Stimulated activated CD4-positive, alpha-beta T cell treated with anti-CD3 and anti-CD28 coated beads, Interleukin-4, amount 100 ng/mL, for 48 hours (primary cell): ENCODE measurements at places on chromosomes 16 and 17.

- no peak for DNase-seq
Measured at GRCh38 chr17:71966459-71967313, 154.1 kb upstream of the SOX9 start.

DNA sequence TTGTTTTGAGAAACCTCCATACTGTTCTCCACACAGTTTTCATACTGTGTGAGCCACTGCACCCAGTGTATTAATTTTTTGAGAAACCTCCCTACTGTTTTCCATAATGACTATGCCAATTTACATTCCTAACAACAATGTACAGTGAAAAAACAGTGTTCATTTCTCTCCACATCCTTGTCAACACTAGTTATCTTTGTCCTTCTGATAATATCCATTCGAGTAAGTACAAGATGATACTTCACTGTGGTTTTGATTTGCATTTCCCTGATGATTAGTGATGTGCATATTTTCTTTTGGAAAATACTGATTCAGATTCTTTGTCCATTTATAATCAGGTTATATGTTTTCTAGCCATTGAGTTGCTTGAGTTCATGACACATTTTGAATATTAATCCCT lies 462.0 kb downstream of the CDH11 start:
- no peak for DNase-seq

DNA sequence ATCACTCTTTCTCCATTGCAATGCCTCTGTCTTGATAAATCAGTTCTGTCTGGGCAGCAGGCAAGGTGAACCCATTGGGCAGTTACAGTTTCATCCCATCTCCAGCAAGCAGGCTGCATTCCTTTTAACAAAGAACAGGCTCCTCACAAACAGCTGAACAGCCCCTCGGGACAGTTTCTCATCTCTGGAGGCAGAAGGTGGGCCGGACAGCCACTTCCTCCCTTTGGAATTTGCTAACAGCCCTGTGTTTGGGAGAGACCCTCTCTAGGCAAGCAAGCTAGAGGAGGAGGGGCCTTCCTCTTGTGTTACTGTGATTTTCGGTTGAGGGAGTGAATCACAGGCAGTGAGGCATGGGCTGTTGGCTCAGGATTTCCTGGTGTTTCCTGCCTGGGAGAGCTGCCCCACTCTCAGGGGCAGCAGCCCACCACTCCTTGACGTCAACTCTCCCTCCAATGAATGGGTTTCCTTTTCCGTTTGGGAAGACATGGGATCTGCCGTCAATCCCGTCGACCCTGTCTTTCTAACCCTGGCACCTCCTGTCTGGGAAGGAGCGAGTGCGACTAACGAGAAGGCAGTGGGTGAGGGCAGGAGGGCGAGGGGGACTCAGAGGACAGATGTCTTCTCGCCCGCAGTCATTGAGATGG lies 3.7 kb upstream of the PGS1 start:
- DNase-seq = no peak

DNA sequence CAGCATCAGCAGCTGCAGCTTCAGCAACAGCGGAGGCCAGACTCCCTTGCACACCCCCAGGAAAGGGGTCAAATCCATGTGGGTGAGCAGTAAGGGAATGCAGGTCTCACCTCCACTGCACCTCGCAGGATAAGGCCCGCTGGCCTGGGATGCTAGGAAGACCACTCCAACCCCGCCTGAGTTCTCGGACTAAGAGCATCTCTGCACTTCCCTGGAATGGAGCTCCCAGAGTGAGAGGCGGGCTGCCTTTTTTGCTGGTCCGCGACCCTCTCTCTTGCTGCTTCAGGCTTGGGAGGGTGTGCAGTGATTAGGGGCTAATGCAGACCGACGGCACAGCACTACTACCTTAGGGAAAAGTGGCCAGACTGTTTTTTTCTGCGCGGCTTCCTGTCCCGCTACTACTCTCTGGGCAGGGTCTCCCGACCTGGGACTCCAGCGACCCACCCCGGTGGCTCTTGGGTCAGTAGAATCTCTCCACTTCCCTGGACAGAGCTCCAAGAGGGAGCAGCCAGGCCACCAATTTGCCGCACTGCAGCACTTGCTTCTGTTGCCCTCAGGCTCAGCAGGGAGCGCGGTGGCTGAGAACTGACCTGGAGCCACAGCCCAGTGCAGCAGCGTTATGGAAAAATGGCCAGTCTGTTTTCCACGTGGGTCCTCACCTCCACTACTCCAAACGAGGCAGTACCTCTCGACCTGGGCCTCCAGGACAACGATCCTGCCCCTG lies 480.4 kb downstream of the CDH8 start:
- no peak for DNase-seq

- DNase-seq = no peak
Measured at GRCh38 chr16:85075236-85075924, 36.9 kb downstream of the CIBAR2 start.

GRCh38 chr16:23673971-23674614 lies 4.6 kb upstream of the PLK1 start:
- DNase-seq = no peak

- no peak for DNase-seq
Measured at GRCh38 chr17:78341559-78342448, 18.1 kb downstream of the SOCS3 start.

GRCh38 chr17:61318684-61319098 lies 81.0 kb upstream of the TBX2 start:
- no peak for DNase-seq

GRCh38 chr16:87194172-87194571 lies 123.0 kb downstream of the C16orf95 start:
- DNase-seq = no peak

DNA sequence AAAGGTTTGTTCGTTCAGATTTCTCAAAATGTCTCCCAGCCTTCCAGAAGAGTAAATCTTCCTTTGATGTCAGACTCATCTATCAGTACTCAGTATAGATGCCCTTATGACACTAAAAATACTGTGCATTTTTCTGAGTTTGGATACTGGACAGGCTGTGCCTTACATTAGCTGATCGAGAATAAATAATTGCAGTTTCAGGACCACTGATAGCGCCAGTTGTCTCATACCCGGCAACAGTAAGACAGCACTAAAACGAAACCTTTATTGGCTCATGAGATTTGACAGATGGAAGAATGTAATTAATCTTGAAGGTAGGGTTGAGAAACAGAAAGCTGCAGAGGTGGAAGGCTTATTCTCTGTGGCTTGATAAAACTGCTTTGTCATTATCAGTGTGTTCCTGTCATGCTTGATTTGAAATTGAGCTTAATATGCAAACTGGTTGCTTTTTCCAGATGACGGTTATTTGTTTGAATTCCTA lies 1.2 kb downstream of the ATP6V0A1 start:
- no peak for DNase-seq

GRCh38 chr17:53942436-53942835 lies 119.7 kb downstream of the KIF2B start:
- DNase-seq = no peak

- DNase-seq = no peak
Measured at GRCh38 chr17:76104140-76104895, 731 bp upstream of the EXOC7 start.

GRCh38 chr17:77819497-77819896 lies 139.0 kb upstream of the TNRC6C start:
- no peak for DNase-seq

DNA sequence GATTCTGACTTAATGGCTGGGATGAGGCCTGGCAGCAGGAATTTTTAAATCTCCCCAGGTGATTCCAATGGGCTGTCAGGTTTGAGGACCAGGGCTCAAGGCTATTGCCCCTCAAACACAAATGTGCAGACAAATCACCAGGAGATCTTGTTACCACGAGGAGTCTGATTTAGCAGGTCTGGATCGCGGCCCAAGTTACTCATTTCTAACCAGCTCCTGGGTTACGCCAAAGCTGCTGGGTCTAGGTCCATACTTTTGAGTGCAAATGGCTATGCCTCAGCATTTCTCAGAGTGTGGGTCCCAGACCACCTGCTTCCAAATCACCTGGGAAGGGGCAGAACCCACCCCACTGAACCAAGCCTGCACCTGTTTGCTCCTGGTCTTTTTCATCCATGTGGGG lies 33.1 kb downstream of the CNGB1 start:
- no peak for DNase-seq

- DNase-seq = no peak
Measured at GRCh38 chr17:19440421-19440820, 29.4 kb downstream of the RNF112 start.

GRCh38 chr17:81542431-81543338 lies 9.5 kb downstream of the FAAP100 start:
- no peak for DNase-seq

- DNase-seq = no peak
Measured at GRCh38 chr17:16449121-16449570, 33.8 kb downstream of the TRPV2 start.

DNA sequence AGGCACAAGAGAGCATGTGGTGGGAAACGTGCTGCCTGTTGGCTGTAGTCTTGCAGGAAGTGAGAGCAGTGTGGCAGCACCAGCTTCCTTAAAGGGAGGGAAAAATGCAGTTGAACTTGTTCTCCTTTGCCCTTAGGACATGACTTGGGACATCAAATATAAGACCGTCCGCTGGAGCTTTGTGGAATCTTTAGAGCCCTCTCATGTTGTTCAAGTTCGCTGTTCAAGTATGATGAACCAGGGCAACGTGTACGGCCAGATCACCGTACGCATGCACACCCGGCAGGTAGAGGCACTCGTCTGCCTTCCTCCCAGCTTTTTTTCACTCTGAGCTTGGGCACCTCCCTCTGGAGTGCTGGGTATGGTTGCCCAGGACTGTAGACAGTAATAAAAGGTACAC lies 23.3 kb downstream of the GPR179 start:
- no peak for DNase-seq

DNA sequence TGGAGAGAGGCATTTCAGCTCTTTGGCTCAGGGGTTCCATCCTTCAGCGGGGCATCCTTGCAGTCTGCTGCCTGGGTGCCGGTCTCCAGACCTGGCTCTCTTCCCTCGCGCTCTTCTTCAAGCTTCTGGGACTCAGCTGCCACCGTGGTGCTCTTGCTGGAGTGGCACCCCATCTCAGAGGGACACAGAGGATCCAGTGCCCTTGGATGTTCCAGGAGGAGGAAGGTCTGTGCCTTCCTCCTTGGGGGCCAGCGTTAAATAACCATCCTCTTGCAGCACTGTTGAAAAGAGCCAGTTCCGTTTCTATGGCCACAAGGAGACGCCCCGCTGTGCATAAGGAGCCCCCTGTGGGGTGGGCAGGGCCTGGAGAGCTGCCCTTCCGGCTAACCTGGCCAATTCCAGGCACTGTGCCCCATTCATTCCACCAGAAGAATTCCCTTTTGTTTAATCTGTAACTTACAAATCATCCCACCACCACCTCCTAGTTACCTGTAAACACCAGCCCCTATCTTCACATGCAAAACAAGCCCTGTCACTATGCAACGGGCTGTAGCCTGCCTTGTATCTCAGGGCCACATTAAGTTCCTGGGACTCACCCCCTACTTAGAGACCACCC lies 8.6 kb downstream of the CHD9NB start:
- no peak for DNase-seq

GRCh38 chr16:15434425-15435215 lies at the start of gene BMERB1:
TSS of gene BMERB1 (plus strand) at chr16:15434588. CDS start at chr16:15434654, 66 bp downstream.
- peak; percentile 62 for DNase-seq

GRCh38 chr17:33689725-33690124 lies 396.6 kb upstream of the ASIC2 start:
- DNase-seq = no peak

- no peak for DNase-seq
Measured at GRCh38 chr17:58228679-58229078, 9.6 kb upstream of the MKS1 start.

DNA sequence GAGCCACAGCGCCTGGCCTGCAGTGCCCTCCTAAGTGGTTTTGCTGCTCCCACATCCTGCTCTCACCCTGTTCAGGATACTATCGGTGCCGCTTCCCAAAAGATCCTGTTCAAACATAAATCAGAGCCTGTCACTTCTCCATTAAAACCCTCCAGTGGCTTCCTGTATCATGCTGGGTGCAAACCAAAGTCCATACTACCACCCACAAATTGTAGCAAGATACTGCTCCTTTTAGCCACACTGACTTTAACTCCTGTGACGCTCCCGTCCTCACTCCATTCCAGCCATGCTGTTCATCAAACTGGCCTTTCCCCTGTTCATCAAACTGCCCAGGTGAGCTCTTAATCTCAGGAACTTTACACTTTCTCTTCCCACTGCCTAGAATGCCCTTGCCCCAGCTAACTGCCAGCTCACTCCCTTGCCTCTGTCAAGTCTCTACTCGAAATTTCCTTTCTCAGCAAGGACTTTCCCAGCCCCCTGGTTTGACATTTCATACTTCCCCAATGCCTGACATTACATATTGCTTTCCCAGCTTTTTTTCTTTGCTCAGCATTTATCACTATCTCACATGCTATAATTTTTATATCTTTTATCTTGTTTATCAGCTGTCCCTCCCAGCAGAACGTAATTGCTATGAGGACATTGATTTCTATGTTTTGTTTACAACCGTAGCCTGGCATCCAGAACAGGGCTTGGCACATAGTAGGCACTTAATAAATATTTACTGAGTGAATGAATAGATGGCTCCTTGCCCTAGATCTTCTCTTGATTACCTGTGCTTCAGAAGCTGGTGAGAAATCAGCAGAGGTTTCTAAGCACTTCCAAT lies 44.3 kb upstream of the SMURF2 start:
- DNase-seq = no peak

- DNase-seq = no peak
Measured at GRCh38 chr17:70599198-70599597, 429.9 kb downstream of the KCNJ2 start.

DNA sequence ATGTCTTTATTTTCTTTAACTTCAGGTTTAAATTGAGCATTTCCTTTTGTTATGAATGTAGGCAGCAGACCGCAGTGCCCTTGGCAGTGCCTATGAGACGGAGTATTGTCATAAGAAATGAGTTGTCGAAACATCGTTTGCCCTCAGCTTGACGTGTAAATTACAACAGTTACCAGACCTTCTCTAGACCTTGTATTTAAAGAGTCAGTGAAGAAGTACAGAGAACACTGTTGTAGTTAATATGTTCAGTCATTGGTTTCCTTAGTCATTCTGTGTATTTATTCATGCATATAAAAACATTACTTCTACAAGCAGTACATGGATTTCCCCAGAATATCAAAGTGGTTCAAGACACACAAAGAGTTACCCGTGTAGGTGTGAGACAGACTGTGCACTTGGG lies 19.0 kb downstream of the IRF8 start:
- DNase-seq = no peak

- DNase-seq = no peak
Measured at GRCh38 chr16:14263011-14263410, 191.9 kb downstream of the MRTFB start.

DNA sequence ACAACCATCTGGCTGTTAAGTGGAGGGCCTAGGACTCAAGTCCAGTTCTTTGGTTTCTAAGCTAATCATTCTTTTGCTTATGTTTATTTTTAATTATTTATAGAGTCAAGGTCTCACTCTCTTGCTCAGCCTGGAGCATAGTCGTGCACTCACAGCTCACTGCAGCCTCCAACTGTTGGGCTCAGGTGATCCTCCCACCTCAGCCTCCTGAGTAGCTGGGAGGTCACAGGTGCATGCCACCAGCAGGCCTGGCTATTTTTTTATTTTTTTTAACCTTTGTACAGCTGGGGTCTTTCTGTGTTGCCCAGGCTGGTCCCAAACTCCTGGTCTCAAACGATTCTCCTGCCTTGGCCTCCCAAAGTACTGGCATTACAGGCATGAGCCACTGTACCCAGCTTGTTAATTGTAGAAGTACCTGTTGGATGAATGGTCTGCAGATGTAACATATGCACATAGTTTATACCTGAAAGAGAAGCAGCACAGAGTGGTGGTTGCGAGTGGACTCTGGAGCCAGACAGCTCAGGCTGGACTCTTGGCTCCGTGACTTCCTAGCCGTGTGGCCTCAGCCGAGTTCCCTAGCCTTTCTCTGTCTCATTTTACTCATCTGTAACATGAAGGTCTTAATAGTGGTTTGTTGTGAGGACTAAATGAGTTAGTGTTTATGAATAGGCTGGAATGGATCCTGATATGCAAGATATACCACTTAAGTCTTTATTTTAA lies 337.5 kb downstream of the SNX29 start:
- DNase-seq = no peak
